Naive thymus-derived CD4-positive, alpha-beta T cell (primary cell): ENCODE measurements at places on chromosomes 12 and 14. TPM values are rescaled to one million over a fixed set of nuclear protein-coding genes. Genes with fewer than 3 reads are reported as not detected.

ATL1 gene
- 1.4 and 1.5 TPM in 2 replicates for total RNA-seq

GPR65 gene
- 9.3 TPM for total RNA-seq

TAS2R20 gene
- total RNA-seq, result 2.1 TPM

BATF gene
- total RNA-seq, result 6.8 TPM

LGMN gene
- total RNA-seq, result 10.0 TPM

FAM222A gene
- 0.24 TPM for total RNA-seq

SRRM4 gene
- not detected for total RNA-seq

TAS2R42 gene
- total RNA-seq, result not detected in 2 replicates

GZMB gene
- total RNA-seq, result 82.3 TPM

SINHCAF gene
- total RNA-seq, result 97.4 TPM

FKBP4 gene
- 47.4 TPM for total RNA-seq

RNASE7 gene
- not detected for total RNA-seq

TC2N gene
- 158 TPM for total RNA-seq

NFATC4 gene
- total RNA-seq, result not detected

NUMB gene
- total RNA-seq, result 90.6 TPM

SLCO1C1 gene
- not detected for total RNA-seq
